Stimulated activated memory B cell treated with anti-CD40 and anti-IgM and Interleukin-4, amounts not matched to agents 10 μg/mL and 1 μg/mL and 100 μg/mL, for 72 hours (primary cell): ENCODE measurements at places on chromosomes 4 and X.

GRCh38 chr4:24032371-24032989, 142.6 kb upstream of the PPARGC1A start:
- no peak overlapping the region for H3K4me3 ChIP-seq
- no peak overlapping the region for H3K27ac ChIP-seq
- H3K27me3 ChIP-seq: no peaks in the 10 kb centered on the region
- no peaks in the 10 kb centered on the region for H3K4me1 ChIP-seq
- ATAC-seq: no peak

- H3K4me1 ChIP-seq: no peaks in the 10 kb centered on the region
- no peak overlapping the region for H3K27ac ChIP-seq
- H3K36me3 ChIP-seq: no peaks in the 10 kb centered on the region
- H3K27me3 ChIP-seq: no peaks in the 10 kb centered on the region
- no peak for ATAC-seq
These were observed 21.2 kb upstream of the SMPX start for GRCh38 chrX:21779095-21779494.

DNA sequence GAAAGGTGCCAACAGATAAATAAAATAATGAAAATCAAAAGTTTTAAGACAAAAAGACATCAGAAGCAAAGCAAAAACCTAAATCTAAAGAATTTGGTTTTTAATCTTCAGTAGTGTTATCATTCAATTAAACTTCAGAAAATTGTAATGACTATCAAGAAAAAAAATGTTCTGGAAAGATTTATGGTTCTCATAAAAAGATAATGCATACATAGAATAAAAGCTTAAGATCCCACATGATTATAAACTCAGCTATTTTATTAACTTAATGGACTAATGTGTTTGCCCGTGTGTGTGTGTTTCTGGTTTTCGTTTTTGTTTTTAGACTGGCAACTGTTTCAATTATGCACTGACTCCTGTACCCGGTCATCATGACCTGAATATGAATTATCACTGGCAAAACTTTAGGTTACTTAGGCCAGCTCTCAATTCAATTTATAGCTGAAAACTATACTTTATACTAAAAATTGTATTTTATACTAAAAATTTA, 217.5 kb upstream of the DKK2 start:
- no peak overlapping the region for H3K4me3 ChIP-seq
- no peaks in the 10 kb centered on the region for H3K4me1 ChIP-seq
- H3K27ac ChIP-seq: no peak overlapping the region

GRCh38 chrX:109155161-109155560, 326.7 kb downstream of the GUCY2F start:
- no peak overlapping the region for H3K4me3 ChIP-seq
- ATAC-seq: no peak
- no peak overlapping the region for H3K27ac ChIP-seq
- no peaks in the 10 kb centered on the region for H3K27me3 ChIP-seq
- H3K36me3 ChIP-seq: no peaks in the 10 kb centered on the region
- no peaks in the 10 kb centered on the region for H3K4me1 ChIP-seq

DNA sequence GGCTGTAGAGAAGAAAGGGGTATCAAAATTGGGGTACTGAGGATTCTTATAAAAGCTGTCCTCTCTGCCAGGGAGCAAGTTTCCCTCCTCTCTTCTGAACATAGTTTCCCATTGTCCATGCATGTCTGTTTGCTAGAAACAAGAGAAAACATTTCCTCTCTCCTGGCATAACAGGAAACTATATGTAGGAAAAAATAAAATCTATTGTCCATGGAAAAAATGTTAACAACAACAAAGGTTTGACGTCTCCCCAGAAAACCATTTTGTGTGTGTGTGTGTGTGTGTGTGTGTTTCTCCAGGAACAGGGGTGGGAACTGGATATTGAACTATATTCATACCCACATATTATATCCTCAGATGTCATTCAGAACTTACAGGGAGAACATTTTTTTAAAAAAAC, 107.2 kb downstream of the GASK1B start:
- H3K27me3 ChIP-seq: no peaks in the 10 kb centered on the region
- H3K4me3 ChIP-seq: no peak overlapping the region
- no peak overlapping the region for H3K27ac ChIP-seq
- H3K4me1 ChIP-seq: no peaks in the 10 kb centered on the region

DNA sequence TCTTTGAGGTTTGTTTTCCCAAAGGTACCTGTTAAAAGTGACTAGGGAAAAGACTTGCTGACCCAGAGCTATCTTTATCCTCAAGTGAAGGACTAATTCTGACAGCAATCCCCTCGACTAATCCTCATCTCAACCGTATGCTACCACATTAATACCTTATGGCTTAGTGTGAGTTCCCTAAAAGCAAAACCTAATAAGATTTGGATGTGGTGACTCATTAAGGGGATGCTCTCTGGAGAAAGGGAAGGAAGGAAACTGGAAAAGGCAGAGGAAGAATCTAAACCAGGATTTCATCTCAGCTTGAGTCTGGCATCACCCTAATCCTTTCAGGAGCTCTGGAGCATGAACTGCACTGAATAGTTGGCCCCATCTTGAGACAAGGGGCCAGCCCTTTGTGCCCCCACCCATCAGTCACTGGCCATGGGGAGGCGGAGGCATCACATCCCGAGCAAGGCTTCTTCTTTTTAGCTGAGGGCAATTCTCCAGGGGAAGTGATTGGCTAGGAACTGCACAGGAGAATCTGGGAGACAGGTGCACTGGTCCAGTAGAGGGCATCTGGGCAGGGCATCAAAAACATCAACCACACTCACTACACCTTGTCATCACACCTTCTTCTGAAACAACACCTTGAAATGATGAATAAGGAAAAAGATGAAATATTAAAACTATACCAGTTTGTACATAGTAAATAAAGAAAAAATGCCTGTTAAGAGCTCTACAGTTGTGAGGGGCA, 6.9 kb upstream of the BBS7 start:
- no peak overlapping the region for H3K4me3 ChIP-seq
- no peak for ATAC-seq
- H3K27me3 ChIP-seq: peaks cover 44% of the 10 kb centered on the region
- H3K36me3 ChIP-seq: no peaks in the 10 kb centered on the region
- no peaks in the 10 kb centered on the region for H3K4me1 ChIP-seq

DNA sequence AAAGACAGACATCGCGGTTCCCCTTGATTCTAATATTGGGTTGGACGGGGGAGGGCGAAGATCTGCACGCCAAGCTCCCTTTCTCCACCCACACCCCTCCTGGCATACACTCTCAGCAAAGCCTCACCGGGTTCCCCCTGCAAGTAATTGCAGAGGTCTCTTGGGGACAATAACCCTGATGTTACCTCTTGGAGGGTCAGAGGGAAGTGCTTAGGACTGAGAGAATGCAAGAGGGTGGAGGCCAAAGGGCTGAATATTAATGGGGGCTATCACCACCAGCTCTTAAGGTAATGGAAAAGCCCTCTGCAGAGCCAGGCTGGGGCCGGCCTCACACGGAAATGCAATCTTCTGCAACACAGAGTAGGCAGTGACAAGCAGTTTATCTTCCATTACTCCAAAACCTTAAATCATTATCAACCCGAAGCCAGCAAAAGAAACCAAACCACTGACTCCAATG, 344.1 kb upstream of the GATB start:
- peaks cover 46% of the 10 kb centered on the region for H3K27me3 ChIP-seq
- peaks cover 20% of the 10 kb centered on the region for H3K4me1 ChIP-seq
- no peak overlapping the region for H3K27ac ChIP-seq
- H3K4me3 ChIP-seq: no peak overlapping the region

GRCh38 chrX:97995834-97996233, 1112.1 kb downstream of the RPA4 start:
- no peaks in the 10 kb centered on the region for H3K27me3 ChIP-seq
- no peaks in the 10 kb centered on the region for H3K4me1 ChIP-seq
- no peak overlapping the region for H3K27ac ChIP-seq
- ATAC-seq: no peak

GRCh38 chr4:115655626-115656025, 542.2 kb upstream of the NDST4 start:
- no peak for ATAC-seq
- no peak overlapping the region for H3K4me3 ChIP-seq

DNA sequence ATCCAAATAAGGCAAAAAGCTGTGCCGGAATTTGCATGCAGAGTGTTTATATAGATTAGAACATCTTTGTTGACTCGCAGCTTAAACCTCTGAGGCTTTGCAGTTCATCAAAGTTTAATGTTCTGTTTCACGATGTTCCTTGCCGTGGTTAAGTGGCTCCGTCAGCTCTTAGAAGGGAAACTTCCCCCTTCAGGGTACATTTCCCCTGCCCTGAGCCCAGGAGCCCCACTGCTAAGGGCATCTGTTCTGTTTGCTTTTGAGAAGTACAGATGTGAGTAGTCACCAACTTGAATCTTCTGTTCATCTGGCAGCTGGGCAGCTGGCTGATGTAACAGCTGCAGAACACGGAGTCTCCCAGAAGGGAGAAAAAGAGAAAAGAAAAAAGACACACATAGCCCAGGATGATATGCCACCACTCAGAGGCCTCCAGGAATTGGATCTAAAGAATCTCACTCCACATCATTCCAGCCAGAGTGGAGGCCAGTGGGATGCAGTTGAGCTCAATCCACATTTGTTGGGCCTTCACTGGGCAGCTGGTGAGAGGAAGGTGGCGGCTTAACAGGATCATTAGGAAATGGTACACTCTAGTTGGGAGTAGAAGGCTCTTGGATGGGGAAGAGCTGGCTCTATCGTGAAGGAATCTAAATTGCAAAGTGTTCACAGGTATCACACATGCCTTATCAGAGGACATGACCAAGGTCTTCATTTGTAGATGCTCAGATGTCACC, 178.7 kb upstream of the RBPJ start:
- peaks cover 28% of the 10 kb centered on the region for H3K4me1 ChIP-seq
- peak overlapping the region; percentile 53 for H3K27ac ChIP-seq
- peak; percentile 79 for ATAC-seq
- peaks cover 6% of the 10 kb centered on the region for H3K27me3 ChIP-seq

DNA sequence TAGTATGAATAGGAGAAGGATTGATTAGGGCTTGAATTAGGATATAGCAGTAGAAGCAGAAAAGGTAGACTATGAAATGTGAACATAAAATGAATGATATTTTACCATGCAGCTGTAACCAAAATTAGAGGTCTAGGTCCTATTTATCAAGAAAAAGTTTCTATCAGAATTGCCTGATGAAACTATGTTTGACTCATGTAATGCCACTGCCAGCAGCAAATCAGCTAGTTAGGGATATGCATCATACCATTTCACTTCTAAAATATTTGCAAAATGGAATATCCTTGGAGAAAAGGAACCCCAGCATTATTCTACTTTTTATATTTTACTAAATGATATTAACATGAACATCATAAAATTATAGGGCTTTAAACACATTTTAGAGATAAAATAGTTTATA, 188.4 kb downstream of the WDFY3 start:
- no peak for ATAC-seq
- no peaks in the 10 kb centered on the region for H3K27me3 ChIP-seq
- H3K36me3 ChIP-seq: no peaks in the 10 kb centered on the region
- H3K4me3 ChIP-seq: no peak overlapping the region
- no peak overlapping the region for H3K27ac ChIP-seq

GRCh38 chrX:71118032-71118984, at the start of gene MED12:
Gene MED12 (plus strand): TSS chrX:71118596. CDS start chrX:71118755, 159 bp downstream.
- no peaks in the 10 kb centered on the region for H3K27me3 ChIP-seq
- H3K4me3 ChIP-seq: peak within 1 kb of the TSS; percentile 95
- H3K4me1 ChIP-seq: peaks cover 5% of the 10 kb centered on the region
- ATAC-seq: peak; percentile 99
- peaks cover 19% of the 10 kb centered on the region for H3K36me3 ChIP-seq

- peaks cover 49% of the 10 kb centered on the region for H3K27me3 ChIP-seq
- H3K4me1 ChIP-seq: peaks cover 38% of the 10 kb centered on the region
- H3K27ac ChIP-seq: no peak overlapping the region
- no peak for ATAC-seq
- peak overlapping the region; percentile 69 for H3K4me3 ChIP-seq
These were observed 1.1 kb downstream of the SLIT2 start for GRCh38 chr4:20252656-20253282.

GRCh38 chrX:85620466-85620865, 241.0 kb upstream of the POF1B start:
- no peak for ATAC-seq
- H3K27me3 ChIP-seq: no peaks in the 10 kb centered on the region
- H3K36me3 ChIP-seq: no peaks in the 10 kb centered on the region

GRCh38 chr4:1862055-1862911, 6.3 kb upstream of the LETM1 start:
- peaks cover 20% of the 10 kb centered on the region for H3K27me3 ChIP-seq
- peak; percentile 56 for ATAC-seq
- H3K36me3 ChIP-seq: no peaks in the 10 kb centered on the region

- peak overlapping the region; percentile 98 for H3K27ac ChIP-seq
- H3K36me3 ChIP-seq: peaks cover 5% of the 10 kb centered on the region
- H3K27me3 ChIP-seq: no peaks in the 10 kb centered on the region
- peaks cover 29% of the 10 kb centered on the region for H3K4me1 ChIP-seq
- peak overlapping the region; percentile 98 for H3K4me3 ChIP-seq
- peak; percentile 85 for ATAC-seq
These were observed 16.0 kb downstream of the UTP3 start for GRCh38 chr4:70704215-70704930.

DNA sequence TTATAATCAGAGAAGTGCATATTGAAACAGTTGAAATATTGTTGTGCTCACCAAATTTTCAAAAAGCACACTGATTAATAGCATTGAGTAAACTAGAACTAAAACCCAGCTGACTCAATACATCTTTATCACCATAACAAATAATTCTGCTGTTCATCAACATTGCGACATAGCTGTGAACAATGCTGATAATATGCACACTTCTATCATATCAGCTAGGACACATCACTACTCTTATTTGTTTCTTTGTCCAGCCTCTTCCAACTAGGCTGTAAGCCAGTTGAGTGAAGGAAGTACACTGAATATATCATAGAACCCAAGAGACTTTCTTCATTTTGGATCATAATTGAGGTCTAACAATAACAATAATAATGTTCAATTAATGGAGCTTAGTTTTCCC, 349.7 kb downstream of the IQCM start:
- no peak overlapping the region for H3K27ac ChIP-seq
- H3K27me3 ChIP-seq: no peaks in the 10 kb centered on the region
- H3K36me3 ChIP-seq: no peaks in the 10 kb centered on the region
- no peaks in the 10 kb centered on the region for H3K4me1 ChIP-seq

DNA sequence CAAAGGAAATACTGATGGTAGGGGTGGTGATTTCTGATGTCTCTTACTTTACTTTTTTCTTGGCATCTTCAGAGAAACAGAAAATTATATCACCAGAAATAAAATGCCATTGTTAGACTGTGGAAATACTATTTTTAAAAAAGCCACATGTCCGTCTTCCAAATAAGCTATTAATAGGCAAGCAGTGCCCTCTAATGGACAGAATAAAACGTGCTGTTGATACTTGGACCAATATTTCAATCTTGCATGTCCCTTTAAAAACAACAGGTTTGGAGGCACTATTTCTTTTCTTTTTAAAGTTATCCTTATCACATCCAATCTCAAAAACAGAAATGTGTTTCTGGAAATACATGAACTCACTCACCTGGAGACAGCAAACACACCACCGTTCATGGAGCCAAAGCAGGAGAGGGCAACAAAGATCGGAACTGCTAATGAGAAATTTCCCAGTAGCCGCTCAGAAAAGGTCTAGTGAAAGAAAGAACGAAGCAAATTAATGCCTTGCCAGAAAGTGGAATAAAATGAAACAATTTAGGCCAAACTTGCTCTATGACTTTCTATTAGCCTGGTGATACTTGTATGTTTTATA, 59.2 kb downstream of the SLC7A11 start:
- H3K4me1 ChIP-seq: peaks cover 6% of the 10 kb centered on the region
- H3K27me3 ChIP-seq: no peaks in the 10 kb centered on the region
- H3K36me3 ChIP-seq: no peaks in the 10 kb centered on the region
